Karpas-422 (cell line): ENCODE measurements at places on chromosomes 7 and 10. TPM values are rescaled to one million over a fixed set of nuclear protein-coding genes. Genes with fewer than 3 reads are reported as not detected.

DNA sequence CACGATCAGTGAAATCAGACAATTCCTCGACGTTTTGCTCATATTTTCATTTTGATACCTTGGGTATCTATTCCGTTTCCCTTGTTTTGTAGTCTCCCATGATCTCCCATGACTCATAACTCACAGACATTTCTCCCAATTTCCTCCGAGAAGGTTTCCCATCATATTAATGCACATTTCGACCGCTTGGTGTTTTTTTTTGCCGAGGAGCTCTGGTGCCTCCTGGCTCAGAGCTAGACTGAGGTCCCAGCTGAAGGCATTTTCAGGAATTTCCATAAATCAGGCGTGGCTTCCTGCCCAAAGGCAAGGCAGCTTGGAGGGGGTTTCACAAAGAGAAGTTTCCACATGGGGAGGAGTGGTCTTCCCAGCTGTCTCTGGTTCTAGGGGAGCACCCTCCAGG is 148.2 kb upstream of the TNS3 start:
- peaks cover 1% of the 10 kb centered on the region for H3K4me1 ChIP-seq
- H3K36me3 ChIP-seq = no peaks in the 10 kb centered on the region
- no peaks in the 10 kb centered on the region for H3K27me3 ChIP-seq
- H3K4me3 ChIP-seq = no peak overlapping the region

DNA sequence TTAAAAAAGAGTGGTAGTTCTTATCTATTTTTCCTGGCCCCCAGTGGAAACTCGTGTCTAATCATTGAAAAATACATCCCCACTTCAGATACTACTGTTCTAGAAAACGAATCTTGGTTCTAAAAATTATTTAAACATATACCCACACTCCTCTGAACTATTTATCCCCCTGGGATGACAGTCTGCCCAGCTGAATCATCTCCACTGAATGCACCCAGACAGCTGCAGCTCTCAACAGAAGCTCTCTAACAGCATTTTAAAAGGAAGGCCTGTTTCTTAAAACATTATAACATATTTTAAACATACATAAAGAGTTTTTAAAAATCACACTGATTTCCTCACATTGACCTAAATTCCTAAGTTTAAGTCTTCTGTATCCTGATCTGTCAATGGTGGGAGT is 544.6 kb upstream of the PHF14 start:
- H3K27me3 ChIP-seq = no peaks in the 10 kb centered on the region
- H3K4me1 ChIP-seq = no peaks in the 10 kb centered on the region
- H3K4me3 ChIP-seq = no peak overlapping the region
- no peaks in the 10 kb centered on the region for H3K36me3 ChIP-seq
- H3K27ac ChIP-seq = no peak overlapping the region

OPALIN gene
- not detected in 2 replicates for total RNA-seq

C10orf62 gene
- not detected in 2 replicates for total RNA-seq
